ENCODE measurements at places on chromosomes 16 and 17.

DNA sequence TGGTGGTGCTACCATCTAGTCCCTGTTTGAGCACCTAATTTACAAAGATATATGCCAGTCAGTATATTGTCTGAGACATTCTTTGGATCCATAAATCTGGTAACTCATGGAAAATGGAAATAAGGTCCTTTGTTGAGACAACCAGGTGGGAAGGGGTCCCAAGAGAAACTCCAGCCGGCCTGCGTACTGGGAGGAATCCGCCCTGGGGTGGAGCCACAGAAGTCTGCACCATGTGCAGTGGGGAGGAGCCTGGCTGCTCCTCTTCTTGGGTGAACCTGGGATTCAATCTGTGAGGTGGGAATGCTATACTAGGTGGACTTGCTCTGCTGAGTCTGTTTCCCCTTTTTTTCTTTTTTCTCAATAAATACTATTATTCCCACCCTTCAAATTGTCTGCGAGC, 339.2 kb upstream of the TNRC6C start:
- no peak for DNase-seq

DNA sequence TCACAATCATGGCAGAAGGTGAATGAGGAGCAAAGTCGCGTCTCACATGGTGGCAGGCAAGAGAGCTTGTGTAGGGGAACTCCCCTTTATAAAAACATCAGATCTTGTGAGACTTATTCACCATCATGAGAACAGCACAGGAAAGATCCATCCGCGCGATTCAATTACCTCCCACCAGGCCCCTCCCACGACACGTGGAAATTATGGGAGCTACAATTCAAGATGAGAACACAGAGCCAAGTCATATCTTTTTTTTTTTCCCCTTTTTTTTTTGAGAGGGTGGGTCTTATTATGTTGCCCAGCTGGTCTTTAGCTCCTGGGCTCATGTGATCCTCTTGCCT, 60.0 kb downstream of the RPTOR start:
- no peak for DNase-seq

DNA sequence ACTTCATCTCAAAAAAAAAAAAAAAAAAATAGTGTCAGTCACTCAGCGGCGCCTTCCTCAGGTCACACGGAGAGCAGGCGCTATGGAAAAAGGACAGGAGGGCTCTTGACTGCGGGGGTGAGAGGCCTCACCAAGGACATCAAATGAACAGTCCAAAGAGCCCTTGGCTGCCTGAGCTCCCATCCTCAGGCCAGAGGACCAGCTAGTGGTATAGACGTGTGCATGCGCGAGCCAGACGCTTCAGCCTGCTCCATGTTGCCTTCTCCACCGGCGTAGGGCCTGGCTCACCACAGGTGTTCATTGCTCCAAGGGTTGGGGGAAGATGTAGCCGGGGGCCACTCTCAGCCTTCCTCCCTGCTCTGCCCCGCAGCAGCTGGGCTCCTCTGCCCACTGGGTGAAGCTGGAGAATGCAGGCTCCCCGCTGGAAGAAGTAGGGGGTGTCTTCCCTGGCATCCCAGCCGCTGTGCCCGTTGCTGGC, 65.8 kb upstream of the PLCG2 start:
- no peak for DNase-seq

GRCh38 chr17:72715906-72716572, 376.4 kb downstream of the SLC39A11 start:
- DNase-seq = peak; percentile 98

- DNase-seq = peak; percentile 47
Observed at GRCh38 chr17:63455417-63455816, 9.3 kb upstream of the CYB561 start.

DNA sequence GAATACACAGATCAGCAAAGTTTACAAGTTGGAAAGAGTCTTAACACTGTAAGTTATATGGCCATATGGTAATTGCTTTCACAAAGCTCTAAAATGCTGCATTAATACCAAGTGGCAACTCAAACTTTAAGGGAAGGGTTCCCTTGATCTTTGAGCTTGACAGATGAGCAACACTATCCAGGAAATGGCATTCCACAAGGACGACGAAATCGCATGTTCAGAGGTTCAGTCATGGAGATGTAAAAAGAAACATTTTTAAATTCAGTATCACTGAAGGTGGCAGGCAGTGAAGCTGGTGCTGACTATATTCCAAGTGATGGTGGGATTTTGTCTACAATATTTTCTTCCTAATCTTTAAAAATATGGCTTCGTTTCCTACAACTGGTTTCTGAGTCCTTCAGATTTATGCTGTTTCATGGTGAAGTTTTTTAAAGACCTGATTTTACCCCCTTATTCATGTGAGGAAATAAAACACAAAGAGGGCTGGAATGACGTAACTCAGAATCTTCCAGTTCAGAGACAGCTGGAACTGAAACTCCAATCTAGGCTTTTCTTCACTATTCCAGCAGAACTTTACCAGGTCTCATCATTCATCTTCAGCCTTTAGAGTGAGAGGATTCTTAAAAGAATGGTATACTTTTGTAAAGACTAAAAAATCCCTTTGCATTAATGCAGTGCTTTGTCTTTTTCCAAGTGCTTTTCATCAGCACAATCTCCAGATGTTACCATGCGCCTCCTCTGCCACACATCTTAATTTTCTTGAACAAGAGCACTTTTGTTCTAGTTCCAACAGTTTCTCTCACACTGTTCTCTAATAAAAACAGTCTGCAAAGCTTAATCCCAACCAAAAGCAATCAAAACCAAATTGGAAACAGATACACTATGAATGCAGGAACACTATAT, 20.2 kb downstream of the CHCT1 start:
- DNase-seq = peak; percentile 79

DNA sequence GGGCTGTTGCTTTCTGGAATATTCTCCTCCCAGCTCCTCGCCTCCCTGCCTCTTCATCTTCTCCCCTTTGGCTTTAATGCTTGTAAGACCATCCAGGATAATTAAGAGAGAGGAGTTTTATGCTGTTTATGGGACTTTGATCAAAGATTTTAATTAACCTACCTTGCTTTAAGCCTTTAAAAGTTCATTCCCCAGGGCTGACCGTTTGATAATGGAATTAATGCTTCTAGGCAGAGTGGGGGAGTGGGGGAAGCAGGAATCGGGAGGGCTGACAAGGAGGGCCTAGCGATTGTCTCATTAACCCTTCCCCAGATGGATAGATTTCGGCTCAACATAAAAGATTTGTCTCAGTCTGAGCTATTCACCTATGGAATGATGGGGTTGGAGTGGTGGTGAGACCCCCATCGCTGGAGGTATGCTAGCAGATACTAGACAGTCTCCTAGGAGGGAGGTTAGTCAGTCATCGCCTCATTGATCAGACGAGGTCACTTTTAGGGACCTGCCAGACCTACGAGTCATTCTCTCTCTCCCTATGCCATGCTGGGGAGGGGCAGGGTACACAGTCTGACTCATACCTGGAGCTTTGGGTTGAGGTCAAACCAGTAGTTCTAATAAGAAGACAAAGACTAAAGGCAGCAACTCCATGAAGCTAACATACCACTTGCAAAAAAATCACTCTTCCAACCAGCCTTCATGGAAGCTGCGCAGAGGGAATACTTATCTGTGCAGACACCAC, 236.6 kb upstream of the NLRP1 start:
- peak; percentile 56 for DNase-seq

DNA sequence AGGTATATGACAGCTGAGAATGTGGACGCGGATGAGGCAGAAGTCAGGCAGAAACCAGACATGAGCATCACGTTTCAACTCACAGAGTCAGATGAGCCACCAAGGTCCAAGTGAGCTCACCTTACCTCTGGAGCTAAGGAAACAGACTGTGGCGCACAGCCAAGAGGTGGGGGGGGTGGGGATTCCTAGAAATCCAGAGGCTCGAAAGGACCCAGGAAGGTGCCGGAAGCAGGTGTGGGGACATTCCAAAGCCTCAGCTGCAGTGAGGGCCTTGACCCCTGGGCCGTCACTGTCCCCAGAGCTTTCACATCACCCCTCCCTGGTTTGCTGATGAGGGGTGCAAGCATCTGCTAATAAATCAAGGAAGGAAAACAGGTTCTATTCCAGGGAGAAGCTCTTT, 29.3 kb upstream of the RCVRN start:
- no peak for DNase-seq

- no peak for DNase-seq
Observed at GRCh38 chr16:28155293-28155692, 56.5 kb downstream of the XPO6 start.

- peak; percentile 98 for DNase-seq
Observed at GRCh38 chr17:80826955-80827645, 164.5 kb upstream of the CHMP6 start.

GRCh38 chr16:10338426-10338825, 47.4 kb upstream of the ATF7IP2 start:
- no peak for DNase-seq

DNA sequence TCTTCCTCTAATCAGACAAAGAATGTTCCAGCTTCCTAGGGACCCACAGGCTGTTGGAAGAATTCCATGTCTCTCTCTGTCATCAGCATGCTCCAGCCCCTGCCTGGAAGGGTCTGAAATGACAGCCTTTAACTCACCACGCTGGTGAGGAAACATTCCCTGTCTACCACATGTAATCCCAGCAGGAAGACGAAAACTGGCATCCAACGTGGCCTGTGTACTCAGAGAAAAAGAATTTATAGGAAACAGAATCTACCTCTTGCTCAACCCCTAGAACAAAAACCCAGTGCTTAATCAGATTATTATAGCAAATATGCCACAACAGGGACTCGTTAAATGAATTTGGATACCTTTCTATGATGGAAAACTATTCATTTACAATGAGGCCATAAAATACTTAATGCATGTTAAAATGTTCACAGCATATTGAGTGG, 147.3 kb upstream of the FOXF1 start:
- peak; percentile 99 for DNase-seq

DNA sequence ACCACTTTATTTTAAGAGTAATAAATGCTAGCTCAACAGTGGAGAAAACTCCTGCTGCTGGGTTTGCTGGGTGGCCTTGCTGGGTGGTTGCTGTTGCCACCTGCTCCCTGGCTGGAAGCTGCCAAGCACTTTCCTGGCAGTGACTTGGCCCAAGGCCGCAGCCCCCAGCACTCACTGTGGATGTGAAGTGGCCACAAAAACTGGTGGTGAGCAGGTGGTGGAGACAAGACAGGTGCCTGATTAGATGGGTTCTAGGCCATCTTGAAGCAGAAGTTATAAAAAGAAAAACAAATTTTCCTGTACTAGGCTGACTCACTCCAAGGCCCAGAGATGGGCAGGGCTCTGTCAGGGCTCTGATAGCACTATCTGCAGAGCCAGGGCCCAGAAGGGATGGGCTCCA, 224.7 kb upstream of the NLRP1 start:
- no peak for DNase-seq

DNA sequence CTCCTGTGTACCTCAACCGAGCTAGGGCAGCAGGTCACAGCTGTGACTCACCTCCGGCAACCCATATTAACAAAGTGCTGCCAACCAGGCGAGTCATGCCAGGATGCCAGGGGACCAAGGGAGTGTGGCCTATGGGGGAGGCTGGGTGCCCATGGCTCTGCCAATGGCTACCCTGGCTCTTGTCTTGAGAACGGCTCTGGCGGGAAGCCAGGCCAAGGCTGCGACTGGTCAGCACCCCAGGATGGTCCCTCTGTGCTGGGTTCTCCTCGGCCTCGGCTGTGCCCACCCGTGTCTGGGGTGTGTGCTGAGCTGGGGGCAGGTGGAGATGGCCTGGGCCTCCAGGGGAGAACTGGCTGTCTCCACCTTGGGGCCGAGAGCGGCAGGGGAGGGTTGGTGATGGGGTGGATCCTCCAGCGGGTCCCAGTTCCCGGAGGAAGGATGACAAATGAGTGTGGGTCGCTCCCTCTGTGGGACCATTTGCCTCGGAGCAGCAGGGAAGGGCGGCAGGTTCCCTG, 75.8 kb downstream of the MRC2 start:
- peak; percentile 70 for DNase-seq

DNA sequence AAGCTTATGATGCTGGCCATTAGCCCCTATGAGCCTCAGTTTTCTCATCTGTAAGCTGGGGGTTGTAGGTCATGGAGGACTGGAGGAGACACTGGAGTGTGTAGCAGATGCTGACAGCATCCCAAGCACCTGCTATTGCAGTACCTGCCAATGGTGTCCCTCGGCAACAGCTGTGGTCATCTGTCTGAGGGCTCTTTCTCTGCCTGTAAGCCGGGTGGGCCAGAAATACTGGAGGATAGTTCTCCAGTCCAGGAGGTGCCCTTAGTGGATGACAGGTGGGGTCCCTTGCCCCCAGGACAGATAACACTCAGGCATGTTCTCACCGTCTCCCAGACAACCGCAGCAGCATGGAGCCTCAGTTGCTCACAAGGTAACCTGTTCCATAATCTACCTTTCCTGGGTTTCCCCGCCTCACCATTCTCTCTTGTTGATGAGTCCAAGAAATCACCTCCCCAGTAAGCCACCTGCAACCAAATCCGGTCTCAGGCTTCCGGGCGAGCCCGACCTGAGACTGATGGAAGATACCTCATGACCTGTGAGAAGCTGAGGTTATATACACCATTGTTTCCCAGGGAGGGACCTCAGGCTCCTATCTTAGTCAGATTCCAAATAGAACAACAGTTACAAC, 23.8 kb downstream of the NLRP1 start:
- DNase-seq = no peak

DNA sequence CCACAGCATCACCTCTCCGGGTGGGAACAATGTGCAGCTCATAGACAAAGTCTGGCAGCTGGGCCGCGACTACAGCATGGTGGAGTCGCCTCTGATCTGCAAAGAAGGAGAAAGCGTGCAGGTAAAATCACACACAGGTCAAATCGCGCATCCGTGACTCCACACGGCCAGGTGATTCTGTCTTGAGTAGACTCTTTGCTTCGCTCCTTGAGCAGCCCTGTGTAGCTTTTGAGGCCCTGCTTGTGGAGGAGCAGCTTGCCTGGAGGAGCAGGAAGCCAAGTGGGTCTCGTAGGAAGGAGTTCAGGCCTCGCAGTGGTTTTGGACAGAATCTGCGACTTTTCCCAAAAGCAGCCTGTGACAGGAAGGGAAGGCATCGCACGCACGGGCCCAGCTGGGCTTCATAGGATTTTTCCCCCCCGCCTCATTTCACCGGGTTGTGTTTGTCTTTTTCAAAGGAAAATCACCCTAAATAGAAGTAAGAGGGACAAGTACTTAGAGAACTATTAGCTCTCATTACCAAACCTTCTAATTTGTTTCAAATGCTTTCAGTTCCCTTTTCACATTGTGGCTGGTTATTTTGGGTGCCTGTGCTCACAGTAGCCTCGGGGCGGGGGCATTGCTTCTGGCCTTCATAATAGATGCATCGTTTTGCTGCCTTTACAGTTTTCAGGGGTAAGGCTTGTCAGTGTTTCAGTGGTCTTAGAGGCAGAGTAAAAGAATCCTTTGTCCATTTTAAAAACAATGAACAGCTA, 71.5 kb downstream of the SEC14L1 start:
- DNase-seq = no peak

- no peak for DNase-seq
Observed at GRCh38 chr16:51822471-51822870, 671.4 kb upstream of the SALL1 start.

- peak; percentile 41 for DNase-seq
Observed at GRCh38 chr17:76421044-76421407, 31.9 kb downstream of the UBE2O start.

- peak; percentile 100 for DNase-seq
Observed at GRCh38 chr17:77476931-77477805, 336.4 kb downstream of the SEC14L1 start.

GRCh38 chr16:72620853-72621252, 427.1 kb downstream of the ZFHX3 start:
- DNase-seq = no peak

All from EH (cell line).